Small intestine (tissue), 16 donors: ENCODE measurements at places on chromosomes 2 and 18. TPM values are rescaled to one million over a fixed set of nuclear protein-coding genes. Genes with fewer than 3 reads are reported as not detected.

SLC30A3 gene
- 0.06 TPM for polyA plus RNA-seq

HRH4 gene
- polyA plus RNA-seq = 0.03 TPM

MERTK gene
- 9.8 TPM for polyA plus RNA-seq

CDK5R2 gene
- 1.5 TPM for polyA plus RNA-seq

G6PC2 gene
- polyA plus RNA-seq = not detected

RGPD3 gene
- 0.13 TPM for polyA plus RNA-seq

DCDC2C gene
- not detected for polyA plus RNA-seq
